ENCODE measurements at places on chromosomes 11 and 22. TPM values are rescaled to one million over a fixed set of nuclear protein-coding genes. Genes with fewer than 3 reads are reported as not detected.

- no peak for ATAC-seq
Measured at GRCh38 chr11:56714206-56714605, 15.3 kb downstream of the OR9G1 start.

HMOX1 gene
- total RNA-seq, result 13.0 TPM

GRCh38 chr22:41939981-41940831 is 6.7 kb downstream of the CENPM start:
- ATAC-seq, result no peak

BLID gene
- total RNA-seq, result 1.2 TPM

APOBEC3G gene
- 7.5 TPM for total RNA-seq

GRCh38 chr22:50141462-50141861 is 29.1 kb upstream of the PANX2 start:
- ATAC-seq, result no peak

DNA sequence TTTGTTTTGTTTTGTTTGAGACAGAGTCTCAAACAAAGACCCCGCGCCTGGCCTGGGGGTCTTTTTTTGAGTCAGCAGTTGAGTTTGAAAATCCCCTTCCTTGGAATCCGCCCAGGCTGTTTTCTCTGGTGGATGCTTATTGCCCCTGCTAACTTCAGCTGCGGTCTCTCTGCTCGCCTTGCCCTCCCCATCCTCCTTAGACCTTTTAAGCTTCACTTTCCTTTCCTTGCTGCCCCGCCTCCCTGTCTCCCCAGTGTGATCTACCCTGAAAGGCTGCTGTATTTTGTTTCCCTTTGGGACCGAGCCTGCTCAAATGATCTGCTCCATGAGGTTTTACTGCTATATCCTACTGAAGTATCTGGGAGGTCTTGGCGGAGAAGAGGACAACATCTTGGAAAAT is 2.5 kb downstream of the USP18 start:
- no peak for ATAC-seq

HSPB2 gene
- 3.7 TPM for total RNA-seq

SYT13 gene
- 0.19 TPM for total RNA-seq

SNX15 gene
- total RNA-seq, result 35.3 TPM

DNA sequence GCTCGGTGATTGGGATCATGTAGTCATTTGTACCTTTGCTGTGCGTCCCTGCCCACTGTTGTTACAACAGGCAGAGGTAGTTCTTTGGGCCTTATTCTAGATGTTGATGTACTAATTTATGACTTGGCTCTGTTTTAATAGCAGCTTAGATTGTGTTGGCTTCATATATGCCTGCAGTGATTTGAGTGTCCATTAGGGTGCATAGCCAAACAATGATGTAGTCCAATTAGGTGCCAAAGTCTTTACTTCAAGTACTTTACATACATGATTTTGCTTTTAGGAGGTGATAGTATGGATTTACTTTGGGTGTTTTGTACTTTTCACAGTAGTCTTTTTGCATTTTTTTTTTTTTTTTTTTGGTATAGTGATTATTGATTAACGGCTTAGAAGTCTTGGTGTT is 46.4 kb downstream of the PPP6R3 start:
- no peak for ATAC-seq

- ATAC-seq, result no peak
Measured at GRCh38 chr11:15926071-15926470, 430.3 kb downstream of the SOX6 start.
